ENCODE measurements at places on chromosomes 11 and 22. TPM values are rescaled to one million over a fixed set of nuclear protein-coding genes. Genes with fewer than 3 reads are reported as not detected.

HMOX1 gene
- total RNA-seq = 240 TPM

SLC17A6 gene
- not detected for total RNA-seq

GPHA2 gene
- total RNA-seq = not detected

DGCR8 gene
- total RNA-seq = 33.0 TPM

PTGDR2 gene
- 1.5 TPM for total RNA-seq

H19 gene
- total RNA-seq = 518 TPM

NFAM1 gene
- total RNA-seq = not detected

GAL3ST3 gene
- total RNA-seq = not detected

YPEL4 gene
- 2.2 TPM for total RNA-seq

OR4C13 gene
- not detected for total RNA-seq

ROM1 gene
- 10.4 TPM for total RNA-seq

GAB4 gene
- total RNA-seq = not detected

MMP27 gene
- not detected for total RNA-seq

ABTB2 gene
- total RNA-seq = 3.8 TPM

CCDC87 gene
- total RNA-seq = 0.32 TPM

CDC42EP1 gene
- 4.1 TPM for total RNA-seq

B3GAT1 gene
- not detected for total RNA-seq

TRIM48 gene
- total RNA-seq = not detected

CHRM1 gene
- 0.09 TPM for total RNA-seq

TCIRG1 gene
- 43.3 TPM for total RNA-seq

NAV2 gene
- 7.9 TPM for total RNA-seq

IFITM1 gene
- 20.1 TPM for total RNA-seq

SAA4 gene
- not detected for total RNA-seq

FXYD2 gene
- 0.16 TPM for total RNA-seq

NUDT22 gene
- 57.7 TPM for total RNA-seq

ANKK1 gene
- 0.17 TPM for total RNA-seq

INS gene
- total RNA-seq = not detected

SRRD gene
- 14.2 TPM for total RNA-seq

TAGLN gene
- 63.5 TPM for total RNA-seq

RAB39A gene
- not detected for total RNA-seq

C11orf97 gene
- total RNA-seq = not detected

LARGE1 gene
- 11.2 TPM for total RNA-seq

OR8A1 gene
- total RNA-seq = not detected

UCP3 gene
- 0.09 TPM for total RNA-seq

LUZP2 gene
- 0.32 TPM for total RNA-seq

PTPRCAP gene
- not detected for total RNA-seq

NNMT gene
- total RNA-seq = 133 TPM

VSTM5 gene
- under 0.01 TPM for total RNA-seq

TPP1 gene
- total RNA-seq = 73.6 TPM

IGLL5 gene
- total RNA-seq = not detected

MB gene
- total RNA-seq = not detected

ANGPTL5 gene
- 0.63 TPM for total RNA-seq

RPS13 gene
- total RNA-seq = 1,370 TPM

SLC22A25 gene
- total RNA-seq = not detected

PRDM11 gene
- 5.2 TPM for total RNA-seq

OR5W2 gene
- total RNA-seq = not detected
